ENCODE measurements at places on chromosomes 6 and 20.

- DNase-seq, result no peak
Measured at GRCh38 chr6:12718015-12718414, 1.4 kb downstream of the PHACTR1 start.

DNA sequence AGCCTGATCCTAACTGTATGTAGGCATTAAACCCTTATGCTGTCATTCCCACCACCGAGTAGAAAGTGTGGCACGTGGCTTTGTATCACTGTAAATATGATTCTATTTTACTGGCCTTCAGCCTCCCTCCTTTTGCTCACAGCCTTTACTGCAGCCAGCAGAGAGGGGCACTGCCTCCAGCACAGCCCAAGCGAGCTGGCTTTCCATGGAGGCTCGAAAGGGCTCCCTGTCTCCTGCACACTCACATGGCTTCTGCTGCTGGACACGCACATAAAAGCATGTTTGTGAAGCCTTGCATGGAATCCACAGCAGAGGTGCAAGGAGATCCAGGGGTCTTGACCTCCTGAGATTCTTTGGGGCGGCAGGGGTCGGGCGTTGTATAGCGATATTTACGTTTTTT lies 51.3 kb downstream of the RNASET2 start:
- no peak for DNase-seq

DNA sequence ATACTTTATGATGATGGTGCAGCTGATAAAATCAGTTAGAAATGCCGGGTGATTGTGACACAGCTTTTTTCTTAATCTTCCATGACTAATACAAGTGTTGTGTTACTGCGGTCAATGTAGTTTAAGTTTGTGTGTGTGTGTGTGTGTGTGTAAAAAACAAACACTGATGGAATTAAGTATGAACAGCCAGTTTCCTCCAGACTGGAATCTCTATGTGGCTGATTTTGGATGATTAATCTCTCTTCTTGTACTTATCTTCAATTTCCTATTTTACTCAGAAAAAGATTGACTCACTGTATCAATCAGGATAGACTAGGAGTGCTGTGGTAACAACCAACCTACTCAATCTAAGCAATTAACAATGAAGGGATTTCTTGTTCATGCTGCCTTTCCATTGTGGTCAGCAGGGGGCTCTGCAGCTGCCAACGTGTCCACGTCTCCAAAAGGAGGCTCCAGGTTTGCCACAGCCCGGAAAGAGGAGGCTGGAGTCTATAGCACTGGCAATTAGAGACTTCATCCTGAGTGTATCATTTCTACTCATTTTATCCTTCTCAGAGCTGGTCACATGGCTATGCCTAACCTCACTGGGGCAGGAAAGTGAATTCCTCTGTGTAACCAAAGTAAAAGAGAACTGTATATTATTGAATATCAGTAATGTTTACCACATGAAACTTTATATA lies 107.7 kb downstream of the CD109 start:
- no peak for DNase-seq

DNA sequence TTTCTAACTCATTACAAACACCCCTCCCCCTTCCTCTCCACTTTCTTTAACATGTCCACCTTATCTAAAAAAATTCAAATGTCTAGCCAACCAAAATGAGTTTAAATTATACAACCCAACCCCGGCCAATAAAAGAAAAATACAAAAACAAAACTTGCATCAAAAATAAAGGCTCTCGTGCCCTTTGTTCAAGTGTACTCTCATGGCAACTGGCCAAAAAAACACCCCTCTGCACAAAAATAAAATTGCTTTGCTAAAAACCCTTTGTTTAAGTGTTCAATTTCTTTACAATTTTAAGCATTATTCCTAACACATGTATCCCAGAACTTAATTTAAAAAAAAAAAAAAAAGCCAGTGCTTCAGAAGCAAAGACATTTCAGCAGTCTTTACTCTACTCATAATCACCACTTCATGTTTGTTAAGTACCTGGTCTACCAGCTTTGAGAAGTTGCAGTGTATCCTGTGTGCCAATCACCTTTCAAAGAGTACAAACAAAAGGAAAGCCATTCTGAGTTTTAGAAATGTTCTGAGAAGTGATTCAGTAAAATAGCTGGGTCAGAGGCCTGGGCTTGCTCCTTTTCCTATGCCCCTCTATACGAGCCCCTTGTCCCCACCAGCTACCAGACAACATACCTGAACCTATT lies 87.5 kb downstream of the MDN1 start:
- no peak for DNase-seq

- no peak for DNase-seq
Measured at GRCh38 chr6:112338166-112338709, 8.9 kb upstream of the RFPL4B start.

GRCh38 chr20:13419477-13419876 lies 198.4 kb downstream of the ISM1 start:
- no peak for DNase-seq

DNA sequence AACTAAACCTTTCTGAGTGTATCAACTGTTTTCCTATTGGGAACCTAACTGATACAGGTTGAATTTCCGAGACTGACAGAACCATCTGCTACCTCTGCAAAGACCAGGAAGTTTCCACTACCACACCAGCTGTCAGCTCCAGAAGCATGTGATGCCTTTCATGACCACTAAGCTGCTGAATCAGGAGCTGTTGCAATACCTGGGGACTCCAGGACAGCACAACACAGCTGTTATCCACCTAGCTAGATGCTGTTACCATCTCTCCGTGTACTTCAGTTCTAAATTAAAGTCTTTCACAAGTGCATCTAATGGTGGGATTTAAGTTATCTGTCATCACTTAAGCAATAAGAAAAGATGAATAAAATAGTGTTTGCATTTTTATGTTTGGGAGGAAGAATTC lies 158.2 kb upstream of the IMPG1 start:
- no peak for DNase-seq

- DNase-seq, result no peak
Measured at GRCh38 chr6:110018486-110018885, 40.4 kb downstream of the GPR6 start.

DNA sequence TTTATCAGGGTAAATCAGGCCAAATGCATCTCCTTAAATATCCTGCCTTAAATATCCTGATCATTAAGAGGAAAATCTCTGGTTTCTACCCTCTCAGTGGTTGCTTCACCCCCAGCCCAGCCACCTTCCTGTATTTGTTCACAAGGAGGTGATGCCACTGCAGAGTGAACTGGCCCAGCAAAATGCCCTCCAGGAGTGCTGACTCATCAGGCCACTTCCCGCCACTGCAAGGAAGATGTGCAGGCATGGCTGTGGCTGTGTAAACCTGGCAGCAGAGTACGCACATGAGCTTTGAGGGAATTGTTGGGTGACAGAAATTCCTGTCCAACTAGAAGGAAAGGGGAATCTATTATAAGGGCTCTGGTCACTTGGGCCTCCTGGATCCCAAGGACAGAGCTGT lies 13.8 kb downstream of the NQO2 start:
- DNase-seq, result no peak

GRCh38 chr6:31621991-31622390 lies 1.5 kb downstream of the PRRC2A start:
- DNase-seq, result no peak

GRCh38 chr6:101114703-101115102 lies 233.6 kb upstream of the ASCC3 start:
- no peak for DNase-seq

- DNase-seq, result no peak
Measured at GRCh38 chr6:3026791-3027626, 27.3 kb downstream of the NQO2 start.

- no peak for DNase-seq
Measured at GRCh38 chr6:1832844-1833787, 223.4 kb downstream of the FOXC1 start.

GRCh38 chr6:163828038-163828795 lies 413.7 kb downstream of the QKI start:
- no peak for DNase-seq

- no peak for DNase-seq
Measured at GRCh38 chr20:40232273-40232672, 456.8 kb downstream of the MAFB start.

DNA sequence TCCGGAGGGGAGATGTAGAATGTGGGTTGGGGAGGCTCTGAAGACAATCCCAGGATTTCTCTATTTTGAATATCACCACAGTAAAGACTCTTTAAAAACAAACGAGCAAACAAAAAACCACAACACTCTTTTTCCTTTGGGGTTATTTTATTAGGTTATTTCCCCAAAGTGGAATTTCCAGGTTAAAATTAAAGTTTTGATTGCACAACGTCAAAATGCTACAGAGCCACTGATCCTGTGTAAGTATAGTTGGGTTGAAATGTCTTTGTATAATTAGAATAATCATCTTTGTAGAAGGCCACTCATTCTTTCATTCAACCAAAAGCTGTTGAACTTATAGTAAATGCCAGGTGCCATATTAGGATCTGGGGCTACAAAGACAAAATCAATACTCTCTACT lies 19.6 kb upstream of the PIM1 start:
- DNase-seq, result no peak

DNA sequence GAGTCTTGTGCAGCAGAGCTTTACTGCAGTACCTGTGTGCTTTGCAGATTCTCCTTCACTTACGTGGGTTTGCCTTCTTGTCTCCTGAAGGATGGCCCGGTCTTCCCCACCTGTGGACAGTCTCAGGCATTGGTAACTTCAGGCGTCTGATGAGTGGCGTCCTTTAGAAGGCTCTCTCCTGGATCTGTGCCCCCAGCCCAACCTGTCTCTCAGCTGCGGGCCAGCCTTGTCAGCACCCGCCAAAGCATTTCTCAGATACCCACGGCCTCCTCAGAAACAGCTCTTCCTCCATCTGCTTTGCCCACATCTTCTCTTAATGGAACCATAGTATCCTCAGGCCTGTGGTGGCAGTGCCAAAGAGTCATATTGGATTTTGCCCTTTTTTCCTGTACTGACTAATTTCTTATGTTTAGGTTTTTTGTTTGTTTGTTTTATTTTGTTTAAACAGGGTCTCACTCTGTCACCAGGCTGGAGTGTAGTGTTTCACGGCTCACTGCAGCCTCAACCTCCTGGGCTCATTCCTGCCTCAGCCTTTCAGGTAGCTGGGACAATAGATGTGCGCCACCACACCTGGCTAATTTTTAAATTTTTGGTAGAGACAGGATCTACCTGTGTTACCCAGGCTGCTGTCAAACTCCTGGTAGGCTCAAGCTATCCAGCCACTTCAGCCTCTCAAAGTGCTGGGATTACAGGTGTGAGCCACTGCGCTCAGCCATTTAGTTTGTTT lies 96.6 kb downstream of the ARID1B start:
- DNase-seq, result no peak

GRCh38 chr6:22363714-22364239 lies 66.9 kb upstream of the PRL start:
- no peak for DNase-seq

- DNase-seq, result no peak
Measured at GRCh38 chr6:25315194-25316177, 36.3 kb downstream of the CARMIL1 start.

DNA sequence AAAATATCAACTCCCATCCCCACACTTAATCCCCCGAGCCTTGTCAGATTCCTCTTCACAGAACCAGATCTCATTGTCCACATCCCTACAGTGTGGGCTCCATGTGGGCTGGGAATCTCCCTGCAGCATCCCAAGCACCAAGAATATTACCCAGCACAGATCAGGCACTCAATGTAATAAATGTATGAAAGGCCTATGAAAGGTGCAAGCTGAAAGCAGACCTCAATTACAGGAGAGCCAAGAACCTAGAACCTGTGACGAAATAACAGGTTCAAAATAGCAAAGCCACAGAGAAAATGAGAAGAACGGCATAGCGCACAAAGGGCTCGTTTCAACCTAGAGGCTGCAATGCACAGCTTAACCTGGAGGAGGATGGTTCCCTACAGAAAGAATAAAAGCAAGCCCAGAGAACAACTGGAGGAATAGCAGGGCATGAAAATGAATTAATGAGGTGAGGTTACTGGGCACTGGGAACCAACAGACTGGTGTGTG lies 3.1 kb downstream of the SLC23A2 start:
- no peak for DNase-seq
